ENCODE measurements at places on chromosomes 2 and 18.
A peak's percentile ranks its signal among the peaks of the same experiment; 100 is the strongest.

DNA sequence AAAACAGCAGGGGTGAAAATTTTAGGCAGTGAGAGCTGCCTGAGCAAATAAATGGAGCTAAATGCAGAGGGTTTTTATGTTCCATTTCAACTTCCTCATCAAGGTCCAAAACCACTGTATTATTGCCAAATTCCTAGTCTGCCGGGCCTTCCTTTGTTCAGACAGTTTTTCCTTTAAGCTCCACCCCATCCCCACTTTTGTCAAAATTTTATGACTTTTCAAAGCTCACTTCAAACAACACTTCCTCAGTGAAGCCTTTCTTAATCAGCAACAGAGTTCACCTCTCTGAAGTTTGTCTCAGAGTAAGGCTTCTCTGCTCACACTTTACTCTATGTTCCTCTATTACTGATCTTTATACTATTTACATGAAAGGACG is 81.3 kb downstream of the CERKL start:
- no peak for DNase-seq

DNA sequence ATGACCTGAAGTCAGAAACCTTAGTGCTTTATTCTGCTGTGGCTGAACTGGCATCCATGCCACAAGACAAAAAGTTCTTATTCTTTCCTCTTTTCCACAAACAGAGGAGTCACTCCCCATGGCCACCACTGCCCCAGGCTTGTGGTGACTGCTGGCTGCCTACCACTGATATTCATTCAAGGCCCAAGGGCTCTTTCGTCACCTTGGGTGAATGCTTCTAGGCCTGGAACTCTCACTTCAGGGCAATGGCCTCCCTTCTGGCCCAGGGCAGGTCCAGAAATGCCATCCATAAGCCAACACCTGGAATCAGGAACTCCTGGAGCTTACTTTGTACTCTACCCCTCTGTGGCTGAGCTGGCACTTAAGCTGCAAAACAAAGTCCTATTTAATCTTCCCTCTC is 109.8 kb downstream of the NAT8 start:
- DNase-seq, result no peak

DNA sequence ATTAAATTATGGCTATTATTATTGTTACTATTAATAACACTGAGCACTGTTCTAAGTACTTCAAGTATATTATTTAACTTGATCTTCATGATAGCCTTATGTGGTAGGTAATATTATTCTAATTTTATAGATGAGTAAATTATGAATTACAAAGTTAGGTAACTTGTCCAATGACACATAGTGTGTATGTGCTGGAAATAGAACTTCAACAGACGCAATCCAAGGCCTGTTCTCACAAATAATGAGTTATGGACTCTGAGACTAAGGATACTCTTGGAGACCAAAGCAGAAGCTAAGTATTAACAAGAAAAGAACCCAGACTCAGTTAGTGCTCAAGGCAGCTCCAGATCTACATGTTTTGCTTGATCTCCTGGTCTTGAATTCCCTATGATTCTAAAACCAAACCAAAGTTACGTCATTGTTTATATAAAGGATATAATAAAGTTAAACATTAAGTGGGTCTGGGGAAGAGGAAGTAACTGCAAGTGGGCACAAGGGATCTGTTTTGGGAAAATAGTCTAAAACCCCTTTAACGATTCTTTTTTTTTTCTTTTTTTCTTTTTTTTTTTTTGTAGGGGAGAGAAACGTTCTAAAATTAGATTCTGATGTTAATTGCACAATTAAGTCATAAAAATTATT is 211.3 kb downstream of the ERBB4 start:
- no peak for DNase-seq

- peak; percentile 2 for DNase-seq
Observed at GRCh38 chr18:55038162-55038561, 78.9 kb upstream of the CCDC68 start.

DNA sequence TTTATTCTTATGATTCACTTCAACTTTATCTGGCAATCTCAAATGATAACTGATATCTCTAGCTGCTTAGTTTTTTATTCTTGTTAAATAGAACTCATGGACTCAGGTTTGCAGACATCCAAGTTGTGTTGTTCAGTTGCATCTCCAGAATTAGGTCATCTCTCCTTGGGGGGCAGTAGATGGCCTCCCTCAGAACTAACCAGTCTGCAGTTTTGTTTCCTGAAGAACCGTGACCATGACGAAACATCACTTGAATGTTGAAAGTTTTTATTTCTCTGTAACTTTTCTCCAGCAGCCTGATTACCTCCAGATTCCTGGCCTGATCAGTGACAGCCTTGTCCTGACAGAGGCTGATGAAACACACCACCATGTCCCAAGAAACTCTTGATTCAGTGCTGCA is 321.5 kb downstream of the GALNT13 start:
- no peak for DNase-seq

DNA sequence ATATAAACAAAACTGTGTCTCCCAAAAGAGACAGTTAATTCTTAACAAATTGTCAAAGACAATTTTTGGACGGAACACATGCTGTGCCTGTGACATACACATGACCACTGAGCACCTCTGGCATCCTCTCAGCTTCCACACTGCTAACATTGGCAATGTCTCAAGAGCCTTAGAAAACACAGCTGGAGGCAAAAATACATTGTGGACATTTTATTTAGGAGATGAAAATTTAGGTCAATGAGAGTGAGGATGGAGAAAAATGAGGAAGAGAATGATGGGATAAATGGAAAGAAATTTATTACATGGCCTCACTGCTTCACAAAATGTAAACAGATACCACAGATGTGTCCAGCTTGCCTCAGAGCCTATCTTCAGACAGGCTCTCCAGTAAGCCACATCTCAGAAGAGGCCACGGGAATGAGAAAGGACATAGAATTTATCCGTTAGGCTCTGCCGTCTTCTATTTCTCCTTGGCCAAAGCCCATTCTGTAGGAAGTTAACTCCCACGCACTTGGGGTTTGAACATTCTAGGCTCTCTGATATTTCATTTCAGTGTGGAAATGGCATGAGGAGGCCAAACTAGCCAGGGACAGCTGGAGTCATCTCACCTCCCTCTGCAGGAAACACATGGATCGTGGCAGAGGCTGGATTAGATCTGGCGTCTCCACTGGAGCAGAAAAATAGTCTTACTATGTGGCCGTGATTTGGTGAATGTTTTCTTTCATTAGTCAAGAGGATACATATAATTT is 519.4 kb upstream of the DSEL start:
- no peak for DNase-seq

- no peak for DNase-seq
Observed at GRCh38 chr2:223536546-223536945, 65.6 kb downstream of the SCG2 start.

- DNase-seq, result no peak
Observed at GRCh38 chr2:67898595-67898994, 164.2 kb downstream of the C1D start.

DNA sequence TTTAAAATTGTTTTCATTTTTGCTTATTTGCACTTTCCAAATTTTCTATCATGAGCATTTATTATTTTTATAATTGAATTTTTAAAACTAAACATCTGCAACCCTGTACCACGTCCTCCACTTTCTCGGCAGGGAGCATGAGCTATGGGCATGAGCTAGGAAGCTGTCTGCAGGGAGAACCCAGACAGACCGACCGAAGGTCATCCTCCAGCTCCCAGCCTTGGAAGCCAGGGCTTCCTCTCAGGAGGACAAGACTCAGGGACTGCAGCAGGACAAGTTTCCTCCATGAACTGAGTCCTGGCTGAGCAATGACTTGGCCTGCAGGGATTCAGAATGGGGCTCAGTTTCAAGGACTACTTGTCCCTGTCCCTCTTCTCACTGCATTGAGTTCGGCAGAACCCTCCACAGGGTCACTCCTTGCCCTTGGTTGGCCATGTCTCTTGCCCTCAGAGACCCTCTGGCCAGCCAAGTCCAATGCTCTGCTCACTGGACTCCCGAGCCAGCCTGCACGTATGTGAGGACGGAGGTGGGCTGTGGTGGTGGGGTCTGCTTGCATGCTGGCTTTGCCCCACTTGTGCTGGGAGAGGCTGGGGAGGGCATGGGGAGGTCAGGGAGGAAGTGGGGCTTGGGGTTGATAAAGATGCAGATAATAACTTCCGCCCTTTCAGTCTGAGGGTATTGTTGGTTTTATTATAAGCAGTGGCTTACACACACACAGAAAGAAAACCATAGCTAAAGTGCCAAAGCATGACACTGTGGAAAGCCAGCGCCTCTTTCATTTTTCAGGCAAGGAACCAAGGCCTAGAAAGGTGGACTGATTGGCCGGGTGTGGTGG is 6.6 kb downstream of the NMUR1 start:
- DNase-seq, result no peak

DNA sequence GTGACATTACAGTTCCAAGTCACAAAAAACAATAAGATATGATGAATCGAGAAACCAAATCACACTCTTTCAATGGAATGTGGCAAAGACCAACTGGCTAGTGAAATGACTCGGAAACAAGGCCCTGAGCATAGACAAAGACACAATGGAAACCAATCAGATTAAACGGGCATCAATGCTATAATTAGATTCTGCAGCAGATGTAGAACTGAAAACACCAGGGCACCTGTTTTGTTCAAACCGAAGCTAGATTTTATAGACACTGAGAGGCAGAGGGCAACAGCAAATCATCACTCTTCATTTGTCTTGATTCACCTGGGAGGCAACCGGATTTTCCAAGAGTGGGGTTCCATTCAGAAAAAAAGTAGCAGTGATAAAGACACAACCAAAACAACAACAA is 92.8 kb upstream of the BARD1 start:
- no peak for DNase-seq

GRCh38 chr2:215392164-215392563 is 43.7 kb downstream of the FN1 start:
- no peak for DNase-seq

GRCh38 chr2:65626831-65627230 is 194.4 kb upstream of the SPRED2 start:
- no peak for DNase-seq

DNA sequence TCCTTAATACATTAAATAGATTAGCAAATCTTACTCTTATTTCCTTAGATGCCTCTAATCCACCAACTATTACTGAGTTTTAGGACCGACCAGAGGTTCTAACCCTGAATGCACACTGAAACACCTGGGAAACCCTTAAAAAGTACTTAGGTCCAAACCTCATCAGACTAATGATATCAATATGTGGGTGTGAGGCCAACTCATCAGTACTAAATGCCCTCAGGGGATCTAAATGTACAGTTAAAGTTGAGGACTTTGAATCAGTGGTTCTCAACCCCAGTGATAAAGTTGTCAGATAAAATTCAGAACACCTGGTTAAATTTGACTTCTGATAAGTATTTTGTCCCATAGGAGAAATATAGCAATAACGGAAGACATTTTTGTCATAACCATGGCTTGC is 20.9 kb downstream of the MMADHC start:
- no peak for DNase-seq

GRCh38 chr18:58893388-58894099 is 28.9 kb downstream of the ZNF532 start:
- DNase-seq, result no peak

DNA sequence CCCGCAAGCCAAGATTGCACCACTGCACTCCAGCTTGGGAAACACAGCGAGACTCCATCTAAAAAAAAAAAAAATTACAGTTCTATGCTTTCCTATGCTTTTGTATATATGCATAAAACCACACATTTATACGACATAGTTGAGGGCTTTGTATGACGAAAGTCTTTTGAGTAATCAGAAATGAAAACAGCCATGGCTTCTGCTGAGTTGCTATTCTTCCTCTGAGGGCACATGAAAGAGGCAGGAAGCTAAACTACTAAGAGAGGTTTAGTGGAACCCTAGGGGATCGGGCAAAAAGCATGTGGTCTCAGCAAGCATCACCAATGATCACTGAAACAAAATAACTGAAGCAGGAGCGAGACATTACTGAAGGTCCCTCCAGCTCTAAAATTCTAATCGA is 99.6 kb downstream of the ZAP70 start:
- DNase-seq, result no peak

GRCh38 chr2:42755191-42755880 is 8.6 kb downstream of the OXER1 start:
- no peak for DNase-seq

DNA sequence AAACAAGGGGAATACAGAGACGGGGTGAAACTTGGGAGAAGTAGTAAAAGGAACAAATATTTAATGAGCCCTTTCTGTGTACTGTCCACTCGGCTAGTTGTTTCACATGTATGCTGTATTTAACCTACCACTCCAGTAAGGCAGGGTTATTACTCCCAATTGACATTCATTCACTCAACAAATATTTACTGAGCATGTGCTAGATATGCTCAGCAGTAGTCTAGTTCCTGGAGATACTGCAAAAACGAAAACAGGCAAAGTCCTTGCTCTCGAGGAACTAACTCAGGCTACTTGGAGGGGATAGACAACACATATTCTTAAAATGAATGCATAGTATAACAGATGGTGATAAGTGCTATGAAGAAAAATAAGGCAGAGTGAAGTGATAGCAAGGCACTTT is 207.3 kb downstream of the SS18 start:
- no peak for DNase-seq

GRCh38 chr2:169324581-169325260 is 37.6 kb downstream of the LRP2 start:
- peak; percentile 26 for DNase-seq

- DNase-seq, result no peak
Observed at GRCh38 chr2:41935825-41936224, 112.0 kb upstream of the PKDCC start.

DNA sequence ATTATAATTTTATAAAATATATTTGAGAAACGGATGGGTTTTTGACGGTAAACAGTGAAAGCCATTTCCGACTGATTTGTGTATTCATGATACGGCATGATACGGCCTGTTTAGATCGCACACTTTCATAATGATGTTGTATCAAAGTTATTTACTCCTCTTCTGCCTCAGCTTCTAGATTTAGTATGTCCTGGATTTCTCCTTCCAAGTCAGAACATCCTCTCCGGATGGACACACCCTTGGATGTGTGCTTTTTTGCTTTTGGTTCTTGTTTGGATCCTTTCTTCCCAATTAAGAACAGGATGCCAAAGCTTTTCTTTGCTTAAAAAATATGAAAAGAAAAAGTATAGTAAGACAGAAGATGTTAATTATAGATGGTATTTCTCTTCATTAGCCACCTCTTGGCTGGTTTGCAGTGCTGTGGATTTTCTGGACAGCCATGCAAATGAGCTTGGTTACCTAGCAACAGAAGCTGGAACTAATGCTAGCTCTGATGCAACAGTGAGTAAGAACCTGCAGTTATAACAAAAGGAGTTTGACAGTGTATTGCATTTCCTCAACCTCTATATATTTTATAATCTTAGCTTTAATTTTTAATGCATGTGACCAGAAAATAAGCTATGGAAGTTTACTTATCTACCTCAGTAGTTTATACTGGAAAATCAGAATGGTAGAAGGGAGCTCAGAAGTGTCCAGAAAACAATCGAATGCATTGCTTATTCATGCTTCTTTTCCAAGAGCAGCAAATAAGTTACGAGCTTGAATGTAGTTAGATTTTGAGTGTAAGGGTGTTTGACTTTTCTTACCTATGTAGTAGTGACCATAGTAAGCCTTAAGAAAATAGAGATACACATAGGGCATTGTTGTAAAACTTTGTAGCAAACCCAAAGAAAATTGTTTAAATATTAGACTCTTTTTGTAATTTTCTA is 27.9 kb downstream of the RMND5A start:
- DNase-seq, result peak; percentile 26

Measured in NCI-H226 (cell line).